Caudate nucleus (tissue), 63 donors: ENCODE measurements at places on chromosomes 13 and 19.

- DNase-seq, result no peak
Observed at GRCh38 chr19:55311797-55312196, 13.3 kb downstream of the TMEM150B start.

GRCh38 chr19:48617146-48617937 lies 1.6 kb downstream of the RPL18 start:
- DNase-seq, result no peak

- DNase-seq, result no peak
Observed at GRCh38 chr19:51187395-51188226, 37.3 kb upstream of the CD33 start.

GRCh38 chr19:38870612-38871011 lies 7.5 kb downstream of the RINL start:
- DNase-seq, result no peak

DNA sequence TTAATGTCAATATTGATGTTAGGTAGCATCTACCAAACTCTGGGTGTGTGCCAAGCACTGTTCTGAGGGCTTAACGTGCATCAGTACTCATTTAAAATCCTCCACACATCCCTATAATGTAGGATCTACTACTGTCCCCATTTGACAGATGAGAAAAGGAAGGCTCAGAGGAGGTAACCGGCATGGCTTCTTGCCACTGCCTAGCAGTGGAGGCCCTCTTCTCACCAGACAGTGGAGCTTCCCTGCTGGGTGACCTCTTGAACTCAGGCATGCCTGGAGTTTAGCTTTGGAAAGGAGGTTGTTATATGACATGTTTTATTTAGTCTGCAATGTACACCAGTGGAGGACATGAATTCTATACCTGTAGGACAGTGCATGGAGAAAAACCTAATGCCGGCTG lies 2.1 kb downstream of the SPATA13 start:
- DNase-seq, result no peak

GRCh38 chr19:16714702-16715287 lies 4.9 kb upstream of the NWD1 start:
- no peak for DNase-seq

GRCh38 chr19:47143322-47144073 lies 12.9 kb downstream of the SAE1 start:
- DNase-seq, result no peak

DNA sequence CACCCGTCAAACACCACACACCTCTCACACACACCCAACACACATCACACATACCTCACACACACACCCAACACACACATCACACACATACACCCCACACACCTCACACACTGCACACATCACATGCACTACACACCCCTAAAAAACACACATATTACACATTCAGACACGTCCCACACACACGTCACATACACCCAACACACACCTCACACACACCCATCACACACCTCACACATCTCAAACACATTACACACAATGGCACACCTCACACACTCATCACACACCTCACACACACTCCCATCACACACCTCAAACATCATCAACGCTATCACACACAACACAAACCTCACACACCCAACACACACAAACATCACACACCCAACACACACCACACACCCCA lies 133.1 kb downstream of the CRYL1 start:
- no peak for DNase-seq

DNA sequence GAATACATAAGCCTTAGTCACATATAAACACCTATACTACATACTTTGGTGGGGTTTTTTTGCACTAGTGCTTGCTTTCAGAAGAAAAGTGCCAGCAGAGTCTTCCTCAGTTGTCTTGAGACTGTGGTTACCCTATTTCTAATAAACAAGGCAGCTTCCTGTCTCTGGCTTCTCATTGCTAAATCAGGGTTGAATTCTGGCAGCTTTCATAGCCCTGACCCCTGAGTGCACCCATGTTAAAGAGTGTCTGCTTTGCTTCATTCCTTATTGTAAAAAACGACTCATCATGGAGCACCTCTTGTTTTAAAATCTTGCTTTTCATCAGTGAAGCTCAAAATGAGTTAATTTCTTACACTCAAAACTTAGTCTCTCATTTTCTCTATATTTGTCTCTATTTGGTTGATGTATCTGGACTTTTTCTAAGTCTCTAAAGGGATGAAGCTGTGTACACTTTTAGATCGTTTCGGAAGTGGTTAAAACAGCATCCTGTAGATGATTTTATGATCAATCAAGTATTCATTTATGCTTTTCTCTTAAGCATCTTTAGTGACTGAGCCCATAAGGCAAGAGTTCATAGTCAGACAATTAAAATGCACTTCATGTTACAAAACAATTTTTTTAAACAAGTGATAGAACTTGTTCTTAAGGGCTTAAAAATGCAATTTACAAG lies 72.1 kb downstream of the KLF12 start:
- DNase-seq, result no peak

GRCh38 chr19:13705928-13706447 lies 58.3 kb upstream of the MRI1 start:
- no peak for DNase-seq

DNA sequence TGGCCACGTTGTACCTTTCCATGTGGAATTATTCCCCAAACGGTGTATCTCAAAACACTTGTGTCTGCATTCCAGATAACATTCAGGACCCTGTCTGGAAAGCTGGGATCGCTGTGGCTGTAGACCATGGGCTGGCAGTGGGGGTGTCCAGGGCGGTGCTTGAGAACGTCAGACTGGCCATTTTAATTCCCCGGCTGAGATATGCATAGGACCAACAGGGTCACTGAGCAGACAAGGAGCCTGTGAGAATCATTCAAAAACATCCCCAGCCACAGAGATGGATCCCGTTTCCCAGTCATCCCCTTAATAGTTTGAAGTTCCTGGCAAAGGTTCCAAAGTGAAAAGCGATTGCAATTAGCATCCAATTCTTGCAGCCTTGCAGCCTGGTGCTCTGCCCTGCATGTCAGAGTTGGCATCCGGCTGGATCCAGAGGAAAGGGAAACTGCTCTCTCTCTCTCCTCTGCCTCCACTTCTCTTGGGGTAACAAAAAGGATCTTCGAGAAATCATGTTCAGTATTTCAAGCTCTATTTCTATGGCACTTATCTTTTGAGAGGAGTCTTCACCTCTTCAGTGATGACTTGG lies 41.6 kb downstream of the IFT88 start:
- no peak for DNase-seq

DNA sequence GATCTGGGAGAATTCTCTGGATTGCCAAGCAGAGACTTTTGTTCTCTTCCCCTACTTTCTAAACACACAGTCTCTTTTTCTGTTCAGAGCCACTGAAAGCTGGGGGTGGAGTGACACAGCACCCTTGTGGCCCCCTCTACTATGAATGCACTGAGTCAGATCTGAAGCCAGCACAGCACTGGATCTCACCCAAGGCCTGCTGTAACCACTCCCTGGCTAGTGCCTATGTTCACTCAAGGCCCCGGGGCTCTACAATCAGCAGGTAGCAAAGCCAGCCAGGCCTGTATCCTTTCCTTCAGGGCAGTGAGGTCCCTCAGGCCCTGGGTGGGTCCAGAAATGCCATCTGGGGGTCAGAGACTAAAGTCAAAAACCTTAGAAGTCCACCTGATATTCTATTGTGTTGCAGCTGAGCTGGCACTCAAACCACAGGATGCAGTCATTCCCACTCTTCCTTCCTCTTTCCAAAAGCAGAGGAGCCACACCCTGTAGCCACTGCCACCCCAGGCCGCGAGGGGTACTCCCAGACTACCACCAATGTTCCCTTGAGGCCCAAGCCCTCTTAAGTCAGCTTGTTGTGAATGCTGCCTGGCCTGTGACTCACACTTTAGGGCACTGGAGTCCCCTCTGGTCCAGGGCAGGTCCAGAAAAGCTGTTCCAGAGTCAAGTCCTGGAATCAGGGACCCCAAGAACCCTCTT lies 110.1 kb upstream of the RXFP2 start:
- no peak for DNase-seq
